ENCODE measurements at places on chromosomes 13 and 19.
A peak's percentile ranks its signal among the peaks of the same experiment; 100 is the strongest.

DNA sequence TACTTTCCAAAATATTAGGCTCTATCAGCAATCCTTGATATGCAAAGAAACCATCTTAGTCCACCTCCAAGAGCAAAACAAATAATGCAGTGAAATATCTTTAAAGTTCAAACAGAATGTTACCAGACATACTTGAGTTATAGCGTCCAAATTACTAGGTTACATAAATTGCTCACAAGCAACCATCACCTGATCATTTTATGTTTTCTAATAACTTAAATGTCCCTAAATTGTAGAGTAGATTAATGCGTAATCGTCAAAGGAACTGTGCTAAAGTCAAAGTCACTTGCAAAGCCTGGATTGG lies 350.6 kb upstream of the ARGLU1 start:
- H3K36me3 ChIP-seq = no peaks in the 10 kb centered on the region
- H3K4me1 ChIP-seq = peaks cover 10% of the 10 kb centered on the region

- no peak overlapping the region for H3K27ac ChIP-seq
- H3K27me3 ChIP-seq = no peaks in the 10 kb centered on the region
- no peak for DNase-seq
- no peak overlapping the region for H3K4me3 ChIP-seq
- peaks cover 12% of the 10 kb centered on the region for H3K4me1 ChIP-seq
Measured at GRCh38 chr13:23504180-23504579, 66.0 kb upstream of the TNFRSF19 start.

GRCh38 chr19:15025217-15025616 lies 24.1 kb upstream of the CASP14 start:
- no peak for DNase-seq
- H3K27ac ChIP-seq = no peak overlapping the region
- H3K4me1 ChIP-seq = no peaks in the 10 kb centered on the region
- no peaks in the 10 kb centered on the region for H3K36me3 ChIP-seq
- no peak overlapping the region for H3K4me3 ChIP-seq

- H3K27me3 ChIP-seq = peaks cover 59% of the 10 kb centered on the region
- H3K36me3 ChIP-seq = no peaks in the 10 kb centered on the region
- H3K4me1 ChIP-seq = peaks cover 16% of the 10 kb centered on the region
- H3K27ac ChIP-seq = no peak overlapping the region
Measured at GRCh38 chr13:20161275-20161950, 561 bp upstream of the GJA3 start.

DNA sequence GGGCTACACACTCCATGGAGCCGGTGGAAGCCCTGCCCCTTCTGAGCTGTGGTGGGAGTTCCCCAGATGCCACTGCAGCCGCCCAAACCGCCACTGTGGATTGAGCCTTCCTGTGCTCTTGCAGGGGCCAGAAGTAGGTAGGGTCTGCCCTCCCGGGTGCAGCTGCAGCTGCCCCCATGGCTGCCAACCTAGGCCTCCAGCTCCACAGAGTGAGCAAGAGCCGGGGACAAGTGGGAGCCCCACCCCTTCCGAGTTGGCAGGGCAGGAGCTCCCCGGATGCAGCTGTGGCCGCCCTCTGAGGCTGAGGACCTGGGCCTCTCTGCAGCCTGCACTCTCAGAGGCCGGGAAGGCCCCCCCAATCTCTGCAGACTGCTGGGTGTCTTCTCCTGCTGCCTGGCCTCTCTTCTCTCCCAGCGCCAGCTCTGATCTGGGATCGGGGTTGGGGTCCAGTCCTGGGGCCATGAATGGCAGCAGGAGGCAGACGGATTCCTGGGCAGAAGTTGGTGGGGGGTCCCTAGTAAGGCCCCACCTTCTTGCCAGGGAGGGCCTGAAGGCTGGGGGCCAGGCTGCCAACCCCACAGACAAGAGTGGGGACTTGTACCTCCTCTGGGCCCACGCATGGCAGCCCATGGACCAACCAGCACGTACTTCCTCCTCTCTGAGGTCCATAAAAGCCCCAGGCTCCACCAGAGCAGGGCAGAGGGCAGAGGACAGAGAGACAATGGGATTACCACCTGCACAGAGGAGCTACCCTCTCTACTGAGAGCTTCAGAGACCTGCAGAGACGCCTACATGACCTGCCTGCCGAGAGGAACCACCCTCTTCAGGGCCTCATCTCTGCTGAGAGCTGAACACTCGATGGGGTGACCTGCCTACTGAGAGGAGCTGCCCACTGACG lies 28.9 kb downstream of the AP2S1 start:
- no peaks in the 10 kb centered on the region for H3K36me3 ChIP-seq
- H3K27ac ChIP-seq = no peak overlapping the region
- no peak for DNase-seq

GRCh38 chr19:35438096-35438495 lies 10.0 kb upstream of the FFAR2 start:
- H3K4me1 ChIP-seq = peaks cover 3% of the 10 kb centered on the region
- H3K4me3 ChIP-seq = no peak overlapping the region

DNA sequence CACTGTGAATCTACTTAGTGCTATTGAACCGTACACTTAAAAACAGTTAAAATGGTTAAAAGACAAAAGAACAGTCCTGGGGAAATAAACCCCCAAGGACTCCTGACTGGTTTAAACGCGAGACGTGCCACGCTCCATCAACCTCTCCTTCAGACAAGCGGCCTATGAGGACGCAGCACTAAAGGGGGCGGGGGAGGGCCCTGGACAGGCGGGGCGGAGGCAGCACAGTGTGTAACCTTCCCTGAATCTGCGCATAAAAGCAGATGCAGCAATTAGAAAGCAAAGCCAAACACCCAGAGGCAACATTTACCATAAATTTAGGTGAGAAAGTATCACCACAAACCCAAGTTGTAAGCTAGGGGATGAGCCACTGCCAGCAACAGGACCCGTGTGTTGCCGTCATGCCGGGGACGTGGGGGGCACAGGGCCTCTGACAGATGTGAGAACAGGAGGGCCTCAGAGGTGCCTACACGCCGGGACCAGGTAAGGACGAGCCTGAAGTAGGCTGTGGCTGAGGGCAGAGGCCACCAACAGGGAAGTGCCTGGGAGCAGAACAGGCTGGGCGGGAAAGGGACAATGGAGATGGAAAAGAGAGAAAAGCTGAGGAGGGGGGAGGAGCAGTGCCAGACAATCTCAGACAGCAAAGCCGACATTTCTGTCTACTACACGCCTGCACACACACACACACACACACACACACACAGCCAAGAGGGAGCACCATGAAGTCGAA lies 15.3 kb upstream of the ADPRHL1 start:
- no peaks in the 10 kb centered on the region for H3K27me3 ChIP-seq
- H3K27ac ChIP-seq = no peak overlapping the region

GRCh38 chr13:21576426-21576825 lies 27.5 kb downstream of the MICU2 start:
- no peak overlapping the region for H3K4me3 ChIP-seq
- H3K27ac ChIP-seq = peak overlapping the region; percentile 43
- peaks cover 2% of the 10 kb centered on the region for H3K4me1 ChIP-seq
- no peaks in the 10 kb centered on the region for H3K36me3 ChIP-seq
- no peaks in the 10 kb centered on the region for H3K27me3 ChIP-seq
- DNase-seq = peak; percentile 11

DNA sequence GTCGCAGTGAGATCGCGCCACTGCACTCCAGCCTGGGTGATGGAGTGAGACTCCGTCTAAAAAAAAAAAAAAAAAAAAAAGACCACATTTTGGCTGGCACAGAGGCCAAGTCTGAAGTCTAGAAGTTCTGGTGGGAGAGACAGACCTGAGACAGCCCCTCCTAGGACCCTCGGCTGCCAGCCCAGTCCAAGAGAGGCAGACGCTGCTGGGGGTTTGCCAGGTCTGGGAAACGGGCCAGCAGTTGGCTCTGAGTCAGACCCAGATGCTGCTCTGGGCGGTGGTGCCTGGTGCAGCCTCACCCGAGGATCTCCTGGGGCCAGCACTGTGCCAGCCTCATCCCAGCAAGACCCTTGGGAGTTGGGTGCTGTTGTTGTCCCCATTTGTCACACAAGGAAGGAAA lies 5.8 kb downstream of the FCHO1 start:
- no peak for DNase-seq
- no peak overlapping the region for H3K4me3 ChIP-seq
- no peaks in the 10 kb centered on the region for H3K36me3 ChIP-seq
- H3K4me1 ChIP-seq = peaks cover 10% of the 10 kb centered on the region
- H3K27me3 ChIP-seq = no peaks in the 10 kb centered on the region
- H3K27ac ChIP-seq = no peak overlapping the region

DNA sequence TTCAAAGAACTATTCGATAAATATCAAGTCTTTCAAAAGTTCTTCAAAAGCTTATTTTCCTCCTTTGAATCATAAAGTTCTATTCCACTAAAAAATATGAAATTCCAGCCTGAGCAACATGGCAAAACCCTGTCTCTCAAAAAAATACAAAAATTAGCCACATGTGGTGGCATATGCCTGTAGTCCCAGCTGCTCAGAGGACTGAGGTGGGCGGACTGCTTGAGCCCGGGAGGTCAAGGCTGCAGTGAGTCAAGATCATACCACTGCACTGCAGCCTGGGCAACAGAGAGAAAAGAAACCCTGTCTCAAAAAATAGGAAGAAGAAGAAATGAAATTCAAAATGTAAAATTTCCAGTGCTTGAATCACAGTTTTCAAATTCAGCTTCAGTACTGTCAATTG lies 24.6 kb downstream of the CAB39L start:
- H3K27me3 ChIP-seq = no peaks in the 10 kb centered on the region
- no peak overlapping the region for H3K4me3 ChIP-seq
- no peaks in the 10 kb centered on the region for H3K36me3 ChIP-seq
- H3K4me1 ChIP-seq = peaks cover 1% of the 10 kb centered on the region
- DNase-seq = no peak
- H3K27ac ChIP-seq = no peak overlapping the region

- H3K36me3 ChIP-seq = no peaks in the 10 kb centered on the region
- H3K4me3 ChIP-seq = no peak overlapping the region
Measured at GRCh38 chr13:32863596-32863995, 152.6 kb upstream of the KL start.

DNA sequence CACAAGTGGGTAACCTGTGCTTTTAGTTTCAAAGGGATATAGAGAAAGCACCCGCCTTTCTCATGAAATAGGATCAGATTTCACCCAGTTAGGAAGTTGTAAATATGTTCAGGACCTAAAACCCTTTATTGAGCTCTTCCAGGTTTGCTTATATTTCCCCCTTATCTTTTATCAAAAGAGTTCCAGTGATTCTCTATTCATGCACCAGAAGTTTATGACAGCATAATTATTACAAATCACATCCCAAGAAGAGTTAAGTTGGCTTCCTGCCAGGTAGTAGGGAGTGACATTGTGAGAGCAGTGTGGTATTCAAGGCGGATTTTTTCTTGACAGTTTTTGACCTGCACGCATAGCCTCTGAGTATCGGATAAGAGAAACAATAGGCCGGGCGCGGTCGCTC lies 190.3 kb downstream of the STK24 start:
- peaks cover 62% of the 10 kb centered on the region for H3K36me3 ChIP-seq
- H3K27ac ChIP-seq = no peak overlapping the region
- H3K4me1 ChIP-seq = peaks cover 5% of the 10 kb centered on the region
- no peak for DNase-seq

GRCh38 chr19:50647879-50648615 lies 1.2 kb upstream of the C19orf81 start:
- no peak overlapping the region for H3K4me3 ChIP-seq
- H3K36me3 ChIP-seq = no peaks in the 10 kb centered on the region
- H3K27me3 ChIP-seq = peaks cover 41% of the 10 kb centered on the region
- no peak overlapping the region for H3K27ac ChIP-seq

DNA sequence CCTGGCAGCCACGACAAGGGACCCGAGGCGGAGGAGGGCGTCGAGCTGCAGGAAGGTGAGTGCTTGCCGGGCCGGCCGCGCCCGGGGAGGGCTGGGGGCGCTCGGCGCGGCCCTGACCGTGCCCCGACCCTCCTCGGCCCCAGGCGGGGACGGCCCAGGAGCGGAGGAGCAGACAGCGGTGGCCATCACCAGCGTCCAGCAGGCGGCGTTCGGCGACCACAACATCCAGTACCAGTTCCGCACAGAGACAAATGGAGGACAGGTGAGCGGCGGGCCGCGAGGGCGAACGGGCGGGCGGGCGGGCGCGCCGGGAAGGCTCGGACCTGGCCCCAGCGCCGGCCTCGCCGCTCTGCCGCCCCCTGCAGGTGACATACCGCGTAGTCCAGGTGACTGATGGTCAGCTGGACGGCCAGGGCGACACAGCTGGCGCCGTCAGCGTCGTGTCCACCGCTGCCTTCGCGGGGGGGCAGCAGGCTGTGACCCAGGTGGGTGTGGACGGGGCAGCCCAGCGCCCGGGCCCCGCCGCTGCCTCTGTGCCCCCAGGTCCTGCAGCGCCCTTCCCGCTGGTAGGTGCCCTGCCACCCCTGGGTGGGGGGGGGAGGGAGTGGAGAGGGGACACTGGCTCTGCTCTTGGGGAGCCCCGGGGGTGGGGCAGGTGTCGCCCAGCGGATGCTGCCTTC lies 816 bp downstream of the USF2 start:
- H3K27ac ChIP-seq = no peak overlapping the region
- H3K4me3 ChIP-seq = peak overlapping the region; percentile 88
- DNase-seq = peak; percentile 74
- H3K36me3 ChIP-seq = peaks cover 60% of the 10 kb centered on the region
- H3K27me3 ChIP-seq = no peaks in the 10 kb centered on the region

- no peaks in the 10 kb centered on the region for H3K27me3 ChIP-seq
- no peak overlapping the region for H3K27ac ChIP-seq
- no peaks in the 10 kb centered on the region for H3K4me1 ChIP-seq
- DNase-seq = no peak
- no peak overlapping the region for H3K4me3 ChIP-seq
Measured at GRCh38 chr13:60120617-60121336, 43.0 kb downstream of the DIAPH3 start.

- no peak overlapping the region for H3K4me3 ChIP-seq
- H3K4me1 ChIP-seq = peaks cover 14% of the 10 kb centered on the region
- H3K27me3 ChIP-seq = no peaks in the 10 kb centered on the region
- peaks cover 92% of the 10 kb centered on the region for H3K36me3 ChIP-seq
- H3K27ac ChIP-seq = no peak overlapping the region
Measured at GRCh38 chr19:43741075-43741825, 13.5 kb downstream of the SMG9 start.

GRCh38 chr19:34178274-34178610 lies 5.9 kb downstream of the LSM14A start:
- no peak overlapping the region for H3K27ac ChIP-seq
- H3K4me1 ChIP-seq = peaks cover 13% of the 10 kb centered on the region
- H3K36me3 ChIP-seq = peaks cover 9% of the 10 kb centered on the region

DNA sequence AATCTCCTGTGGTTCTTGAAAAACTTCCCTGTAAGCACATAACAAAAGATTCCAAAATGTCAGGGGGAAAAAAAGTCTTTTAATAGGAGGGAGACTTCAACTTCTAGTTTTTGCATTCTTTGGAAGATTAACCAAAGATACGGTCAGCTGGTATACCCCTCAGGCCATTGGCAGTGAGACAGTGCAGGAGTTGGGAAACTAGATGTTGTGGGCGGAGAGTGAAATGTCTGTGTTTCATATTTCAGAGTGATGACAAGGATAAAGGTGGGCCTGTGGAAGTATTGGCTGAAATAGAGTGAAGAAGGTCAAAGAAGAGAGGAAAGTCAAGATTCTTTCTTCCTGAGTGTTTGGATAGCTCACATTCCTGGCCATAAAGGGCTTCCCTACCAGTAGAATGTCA lies 40.8 kb downstream of the CYP2B6 start:
- no peaks in the 10 kb centered on the region for H3K36me3 ChIP-seq
- H3K27ac ChIP-seq = no peak overlapping the region
- DNase-seq = no peak
- H3K27me3 ChIP-seq = peaks cover 13% of the 10 kb centered on the region
- no peak overlapping the region for H3K4me3 ChIP-seq
